ENCODE measurements at places on chromosomes 5 and 9. TPM values are rescaled to one million over a fixed set of nuclear protein-coding genes. Genes with fewer than 3 reads are reported as not detected.

The OTP gene
- total RNA-seq: not detected

The CCL27 gene
- not detected for total RNA-seq

The PDE6A gene
- 2.7 TPM for total RNA-seq

The PRR7 gene
- total RNA-seq: 5.0 TPM

The ARHGEF28 gene
- 7.6 TPM for total RNA-seq

The CYLC2 gene
- not detected for total RNA-seq

The MARCHF11 gene
- not detected for total RNA-seq

The SLC4A9 gene
- total RNA-seq: not detected

The DHX29 gene
- total RNA-seq: 24.6 TPM

The DOK3 gene
- total RNA-seq: 4.1 TPM

The STKLD1 gene
- total RNA-seq: not detected

The KIAA1958 gene
- total RNA-seq: 10.6 TPM

The BHMT2 gene
- 0.40 TPM for total RNA-seq

The PDCD1LG2 gene
- 0.15 TPM for total RNA-seq

The ADAM19 gene
- total RNA-seq: 12.8 TPM

The CDKN2B-AS1 gene
- total RNA-seq: 73.7 TPM

The PCDHGA2 gene
- 0.50 TPM for total RNA-seq

The MYMK gene
- not detected for total RNA-seq

The RAPGEF1 gene
- total RNA-seq: 47.2 TPM

The PCDHA11 gene
- total RNA-seq: not detected

The SPATA31E1 gene
- total RNA-seq: not detected

The HTR1A gene
- total RNA-seq: not detected

The CDH6 gene
- 0.52 TPM for total RNA-seq

The ZNF483 gene
- total RNA-seq: 2.8 TPM

The GDNF gene
- total RNA-seq: 0.82 TPM

The ADAMTSL1 gene
- total RNA-seq: 14.7 TPM

The PCDHA1 gene
- 0.13 TPM for total RNA-seq

The HINT1 gene
- 269 TPM for total RNA-seq

The ADGRD2 gene
- not detected for total RNA-seq

The PLCXD3 gene
- total RNA-seq: 0.80 TPM

The PLEKHG4B gene
- total RNA-seq: 0.05 TPM

The BRINP1 gene
- 0.13 TPM for total RNA-seq

The SV2C gene
- total RNA-seq: 0.35 TPM

The PRLR gene
- total RNA-seq: 38.6 TPM

The LEAP2 gene
- total RNA-seq: 3.6 TPM

The SPINK9 gene
- not detected for total RNA-seq

The C9orf50 gene
- not detected for total RNA-seq

The DNAI1 gene
- not detected for total RNA-seq

The CCDC183 gene
- 20.0 TPM for total RNA-seq

The VCP gene
- 287 TPM for total RNA-seq

The PHYKPL gene
- 101 TPM for total RNA-seq

The C5 gene
- total RNA-seq: 1.6 TPM

The AGXT2 gene
- total RNA-seq: 0.16 TPM

The GLRA1 gene
- total RNA-seq: not detected

The HRCT1 gene
- total RNA-seq: 43.1 TPM

The ENTPD2 gene
- 22.1 TPM for total RNA-seq

The ANKRD34B gene
- total RNA-seq: not detected

The ZNF367 gene
- total RNA-seq: 18.9 TPM

The PCDHB8 gene
- total RNA-seq: 0.40 TPM

The SLC6A18 gene
- total RNA-seq: not detected

The TTC39B gene
- 32.2 TPM for total RNA-seq

The UAP1L1 gene
- 9.0 TPM for total RNA-seq

The PDZD2 gene
- 2.3 TPM for total RNA-seq
